Activated gamma-delta T cell treated with anti-CD3 and anti-CD28 coated beads, Interleukin-2, amount 50 U/mL, for 16 hours (primary cell): ENCODE measurements at places on chromosomes 3 and 15.
A peak's percentile ranks its signal among the peaks of the same experiment; 100 is the strongest.

- no peak for DNase-seq
These were observed 459.0 kb upstream of the DPH6 start for GRCh38 chr15:36004891-36005490.

GRCh38 chr3:94083261-94083660 is 20.4 kb downstream of the NSUN3 start:
- DNase-seq = no peak

GRCh38 chr3:151067158-151067557 is 18.3 kb upstream of the MED12L start:
- DNase-seq = no peak

DNA sequence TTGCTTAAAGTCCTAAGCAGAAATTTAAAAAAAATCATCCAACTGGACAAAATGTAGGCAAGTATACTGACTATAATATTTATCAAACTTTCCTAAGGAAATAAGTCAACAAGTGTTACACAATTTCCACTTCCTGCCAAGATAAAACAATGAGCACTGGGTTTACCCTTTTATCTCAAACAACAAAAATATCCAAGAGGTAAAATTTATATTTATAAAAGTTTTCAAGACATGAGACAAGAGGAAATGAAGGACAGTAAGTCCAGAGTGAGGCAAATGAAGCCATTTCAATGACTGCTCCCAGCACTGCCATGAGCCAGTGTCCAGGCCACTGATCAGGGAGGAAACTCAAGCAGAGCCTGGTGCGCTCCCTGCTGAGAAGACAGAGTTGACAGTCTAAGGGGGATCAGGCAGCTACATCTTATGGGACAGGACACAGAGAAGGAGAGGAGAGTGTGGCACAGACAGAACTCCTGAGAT is 439.4 kb downstream of the RAP2B start:
- no peak for DNase-seq

- DNase-seq = no peak
These were observed 134.3 kb downstream of the VGLL4 start for GRCh38 chr3:11509173-11510000.

DNA sequence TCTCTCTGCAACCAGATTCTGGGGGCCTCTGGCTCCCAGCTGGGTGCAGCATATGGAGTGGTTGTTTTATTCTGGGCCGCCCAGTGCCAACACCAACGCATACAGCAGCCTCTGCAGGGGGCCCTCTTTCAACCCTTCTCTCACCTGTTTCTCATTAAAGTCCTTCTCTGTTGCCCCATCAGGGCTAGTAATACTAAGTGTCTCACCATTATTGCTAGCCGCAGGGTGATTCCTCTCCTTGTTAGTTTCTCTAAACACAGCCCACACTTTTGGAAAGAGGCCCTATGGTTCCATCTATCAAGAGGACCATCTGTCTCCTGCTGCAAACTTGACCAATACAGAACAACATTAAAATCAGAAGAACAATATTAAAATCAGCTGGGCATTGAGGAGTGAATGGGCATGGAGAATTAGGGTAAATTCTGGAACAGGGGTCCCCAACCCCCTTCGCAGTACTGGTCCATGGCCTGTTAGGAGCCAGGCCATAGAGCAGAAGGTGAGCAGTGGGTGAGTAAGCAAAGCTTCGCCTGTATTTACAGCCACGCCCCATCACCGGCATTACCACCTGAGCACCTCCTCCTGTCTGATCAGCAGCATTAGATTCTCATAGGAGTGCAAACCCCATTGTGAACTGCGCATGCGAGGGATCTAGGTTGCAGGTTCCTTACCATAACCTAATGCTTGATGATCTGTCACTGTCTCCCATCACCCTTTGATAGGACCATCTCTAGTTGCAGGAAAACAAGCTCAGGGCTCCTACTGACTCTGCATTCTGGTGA is 36.5 kb downstream of the ALS2CL start:
- no peak for DNase-seq

DNA sequence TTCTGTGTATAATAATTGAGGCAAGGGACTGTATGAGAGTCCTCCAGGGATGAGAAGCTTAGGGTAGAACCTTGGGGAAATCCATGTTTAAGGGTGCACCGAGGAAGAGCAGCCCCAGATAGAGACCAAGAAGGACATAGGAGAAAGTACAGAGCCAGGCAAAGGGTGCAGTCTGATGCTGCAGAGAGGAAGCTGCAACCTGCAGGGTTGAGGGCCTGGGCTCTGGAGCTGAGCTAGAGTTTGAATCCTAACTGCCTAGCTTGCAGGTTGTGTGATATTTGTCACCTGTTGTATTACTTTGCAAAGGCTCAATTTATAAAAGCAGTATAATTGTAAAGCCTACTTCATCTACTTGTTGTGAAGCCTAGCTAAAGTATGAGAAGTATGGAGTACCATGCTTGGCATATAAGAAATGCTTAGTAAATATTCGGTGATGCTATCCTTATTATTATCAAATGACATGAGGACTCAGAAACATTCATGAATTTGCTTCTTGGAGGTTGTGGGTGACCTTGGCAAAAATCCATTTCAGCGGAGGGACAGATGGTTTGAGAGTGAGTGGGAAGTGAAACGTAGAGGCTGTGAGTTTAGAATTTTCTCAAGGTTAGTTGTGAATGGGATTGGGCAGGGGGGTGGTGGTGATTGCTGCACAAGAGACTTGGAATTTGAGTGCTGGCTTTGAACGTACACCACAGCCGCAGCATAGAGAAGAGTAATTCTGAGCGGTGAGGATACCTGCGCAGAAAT is 43.8 kb downstream of the PLCL2 start:
- DNase-seq = no peak

- DNase-seq = no peak
These were observed 583.1 kb upstream of the CFAP20DC start for GRCh38 chr3:59632760-59633573.

DNA sequence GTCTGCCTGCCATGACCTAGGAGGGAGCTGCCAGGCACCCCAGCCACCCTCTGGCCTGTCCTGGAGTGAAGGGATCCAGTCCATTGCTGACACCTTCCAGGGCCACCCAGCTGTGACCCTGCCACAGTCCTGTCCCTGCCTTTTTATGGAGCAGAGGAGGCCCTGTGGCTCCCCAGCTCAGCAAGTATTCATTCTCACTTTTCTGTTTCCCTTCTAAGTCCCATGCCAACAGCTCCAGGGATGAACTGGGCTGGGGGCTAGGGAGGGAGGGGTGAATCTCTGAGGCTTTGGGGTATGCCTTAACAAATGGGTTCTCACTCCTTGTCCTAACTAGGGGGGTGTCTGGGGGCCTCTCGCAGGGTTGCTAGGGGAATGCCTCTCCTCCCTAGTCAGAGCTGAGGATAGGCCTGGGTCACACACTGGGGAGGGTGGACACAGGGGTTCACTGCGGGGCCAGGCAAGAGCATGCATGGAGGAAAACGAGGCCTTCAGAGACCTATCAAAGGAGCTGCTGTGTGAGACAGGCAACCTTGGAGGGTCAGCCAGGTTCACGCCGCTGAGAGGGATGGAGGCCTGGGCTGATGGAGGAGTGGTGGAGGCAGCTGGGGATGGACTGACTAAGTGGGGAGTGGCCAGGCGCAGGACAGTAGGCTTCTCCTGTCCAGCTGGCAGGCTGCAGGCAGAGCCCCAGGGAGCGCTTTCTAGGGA is 31.8 kb downstream of the EPHB3 start:
- no peak for DNase-seq

DNA sequence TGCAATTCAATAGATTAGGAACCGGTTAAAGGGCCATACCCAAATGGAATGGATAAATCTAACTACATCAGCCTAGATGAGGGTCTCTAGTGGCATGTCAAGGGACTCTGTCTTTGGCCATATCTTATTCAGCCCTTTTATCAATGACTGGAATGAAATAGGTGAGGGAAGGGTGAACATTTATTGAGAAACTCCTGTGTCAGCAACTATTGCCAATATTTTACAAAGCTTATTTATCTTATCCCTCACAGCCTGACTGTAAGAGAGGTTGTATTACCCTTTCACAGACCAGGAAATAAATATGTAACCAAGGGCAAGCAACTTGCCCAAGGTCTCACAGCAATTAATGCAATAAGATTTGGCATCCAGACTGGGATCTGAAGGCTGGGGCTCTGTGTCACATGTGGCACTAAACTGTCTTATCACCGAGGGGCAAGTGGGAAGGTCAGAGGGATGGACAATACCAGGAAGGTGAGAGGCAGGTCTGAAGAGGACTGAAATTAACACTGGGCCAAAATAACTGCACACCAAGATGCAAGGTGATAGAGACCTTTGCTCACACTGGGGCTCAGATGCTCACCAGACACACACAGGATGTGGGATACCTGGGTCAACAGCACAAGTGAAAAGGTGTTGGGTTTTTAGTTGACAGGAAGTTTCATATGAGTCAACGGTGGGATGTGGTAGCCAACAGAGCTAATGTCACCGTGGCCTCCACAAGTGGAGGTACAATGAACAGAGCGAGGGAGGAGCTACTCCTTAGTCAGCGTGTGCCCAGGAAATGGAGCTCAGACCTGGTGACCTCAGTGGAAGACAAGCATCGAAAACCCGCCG is 261.3 kb downstream of the RPLP1 start:
- peak; percentile 66 for DNase-seq

DNA sequence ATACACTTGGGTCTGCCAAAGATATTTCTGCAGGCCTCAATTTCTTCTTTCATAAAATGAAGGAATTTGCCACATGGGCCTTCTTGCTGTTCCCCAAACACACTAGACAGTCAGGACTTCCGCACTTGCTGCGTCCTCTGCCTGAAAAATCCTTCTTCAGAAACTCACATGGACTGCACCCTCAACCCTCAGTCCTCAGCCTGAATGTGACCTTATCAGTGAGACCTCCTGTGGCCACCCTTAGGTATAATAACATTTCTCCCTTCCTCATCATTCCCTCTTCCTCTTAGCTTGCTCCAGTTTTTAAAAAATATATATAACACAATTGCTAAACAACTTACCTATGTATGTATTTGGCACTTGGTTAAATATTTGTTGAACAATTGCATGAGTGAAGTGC is 257.5 kb downstream of the MFSD1 start:
- no peak for DNase-seq

DNA sequence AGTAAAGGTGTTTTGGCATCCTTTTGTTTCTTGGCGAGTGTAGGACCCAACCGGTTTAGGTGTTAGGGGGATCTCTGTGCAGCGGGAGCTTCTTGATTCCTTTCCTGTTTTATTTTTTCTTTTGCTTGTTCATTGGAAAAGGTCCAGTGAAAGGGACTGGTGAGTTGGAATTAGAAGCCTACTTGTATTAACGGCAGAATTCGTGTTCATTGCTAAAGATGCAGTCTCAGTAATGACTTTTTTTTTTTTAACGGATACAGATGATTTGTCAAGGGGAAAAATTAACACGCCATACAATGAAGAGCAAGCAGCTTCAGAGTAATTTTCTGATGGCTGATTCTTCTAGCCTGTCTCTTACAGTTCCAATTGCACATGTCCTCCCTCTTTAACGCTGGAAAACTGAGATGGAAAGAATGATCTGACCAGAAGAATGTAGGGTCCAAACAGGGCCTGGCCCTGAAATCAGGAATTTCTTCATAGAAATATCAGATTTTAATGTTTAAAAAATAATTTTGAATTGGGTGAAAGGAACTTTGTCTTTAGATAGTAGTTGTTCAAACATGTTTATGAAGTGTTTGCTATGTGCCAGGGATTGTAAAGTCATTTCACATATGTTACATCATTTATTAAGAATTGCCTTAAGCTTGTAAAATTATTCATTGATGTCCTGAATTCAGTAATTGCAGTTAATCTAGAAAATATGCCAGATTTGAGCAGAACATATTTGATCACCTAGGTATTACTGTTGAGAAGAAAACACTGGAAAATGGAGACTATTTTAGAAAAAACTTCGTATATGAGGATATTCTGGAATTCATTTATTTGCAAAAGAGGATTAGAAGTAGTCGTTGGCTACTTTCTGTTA is 1.4 kb downstream of the MAPK6 start:
- DNase-seq = no peak

- DNase-seq = no peak
These were observed 46.3 kb upstream of the SLC41A3 start for GRCh38 chr3:126130081-126130855.

GRCh38 chr15:100032358-100033085 is 299.3 kb upstream of the LYSMD4 start:
- no peak for DNase-seq

GRCh38 chr3:106386050-106386449 is 517.2 kb upstream of the CBLB start:
- DNase-seq = no peak

- DNase-seq = no peak
These were observed 69.5 kb downstream of the KCNAB1 start for GRCh38 chr3:156189927-156190326.

DNA sequence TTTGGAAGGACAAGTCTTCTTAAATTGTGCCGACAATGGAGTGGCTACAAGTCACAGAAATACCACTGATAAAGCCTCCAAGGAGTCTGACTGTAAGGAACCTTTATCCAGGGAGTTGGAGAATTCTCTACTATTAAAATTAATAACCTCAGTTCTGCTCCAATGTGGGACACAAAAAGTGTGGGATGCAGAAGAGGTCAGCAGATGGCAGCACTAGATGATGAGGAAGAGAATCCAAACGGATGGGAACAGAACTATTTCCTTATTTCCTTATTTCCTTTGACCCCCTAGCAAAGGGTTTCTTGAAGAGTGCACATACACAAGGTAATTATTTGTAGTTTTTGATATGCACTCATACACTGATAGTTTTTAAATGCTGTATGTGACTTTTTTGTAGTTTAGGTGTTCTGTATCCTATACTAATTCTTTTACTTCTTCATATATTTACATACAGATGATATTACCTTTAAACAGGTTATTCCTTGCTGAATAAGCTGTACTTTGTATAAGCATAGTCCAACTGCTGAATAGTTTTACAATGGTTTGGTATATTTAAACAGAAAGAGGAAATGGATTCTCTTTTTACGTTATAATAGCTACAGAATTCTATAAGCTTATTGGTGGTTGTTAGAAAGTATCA is 25.6 kb upstream of the NLGN1 start:
- DNase-seq = no peak

- no peak for DNase-seq
These were observed 42.8 kb downstream of the ZNF609 start for GRCh38 chr15:64503197-64503596.

GRCh38 chr15:27327467-27328025 is 356.6 kb downstream of the GABRG3 start:
- no peak for DNase-seq

DNA sequence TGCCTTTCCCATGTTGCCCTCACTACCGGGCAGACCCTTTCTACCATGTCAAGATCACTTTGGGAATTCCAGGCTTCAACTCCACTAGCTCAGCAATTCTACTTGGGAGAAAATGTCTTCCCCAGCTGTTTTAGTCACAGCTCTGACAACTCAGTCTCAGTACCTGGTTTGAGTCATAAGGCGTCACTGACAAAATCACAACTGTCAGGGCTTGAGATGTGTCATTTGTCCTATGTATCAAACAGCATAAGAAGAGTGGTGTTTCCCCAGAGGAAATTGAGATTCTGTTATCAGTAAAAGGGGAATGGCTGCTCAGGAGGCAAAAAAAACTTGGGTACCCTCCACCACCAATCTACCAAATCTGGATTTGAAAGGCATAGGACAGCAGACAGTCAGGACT is 594.9 kb upstream of the SUCLG2 start:
- no peak for DNase-seq

- no peak for DNase-seq
These were observed 417 bp downstream of the HACD2 start for GRCh38 chr3:123584284-123584987.

- DNase-seq = no peak
These were observed 597.9 kb upstream of the TBL1XR1 start for GRCh38 chr3:177795216-177795615.

- no peak for DNase-seq
These were observed 19.1 kb upstream of the FSTL1 start for GRCh38 chr3:120469882-120470301.

GRCh38 chr3:38164643-38164951 is 740 bp upstream of the OXSR1 start:
- DNase-seq = no peak

- no peak for DNase-seq
These were observed 7.6 kb upstream of the TMEM44 start for GRCh38 chr3:194640829-194641228.
